Stomach (tissue), 19 donors: ENCODE measurements at places on chromosomes 1 and 21.

DNA sequence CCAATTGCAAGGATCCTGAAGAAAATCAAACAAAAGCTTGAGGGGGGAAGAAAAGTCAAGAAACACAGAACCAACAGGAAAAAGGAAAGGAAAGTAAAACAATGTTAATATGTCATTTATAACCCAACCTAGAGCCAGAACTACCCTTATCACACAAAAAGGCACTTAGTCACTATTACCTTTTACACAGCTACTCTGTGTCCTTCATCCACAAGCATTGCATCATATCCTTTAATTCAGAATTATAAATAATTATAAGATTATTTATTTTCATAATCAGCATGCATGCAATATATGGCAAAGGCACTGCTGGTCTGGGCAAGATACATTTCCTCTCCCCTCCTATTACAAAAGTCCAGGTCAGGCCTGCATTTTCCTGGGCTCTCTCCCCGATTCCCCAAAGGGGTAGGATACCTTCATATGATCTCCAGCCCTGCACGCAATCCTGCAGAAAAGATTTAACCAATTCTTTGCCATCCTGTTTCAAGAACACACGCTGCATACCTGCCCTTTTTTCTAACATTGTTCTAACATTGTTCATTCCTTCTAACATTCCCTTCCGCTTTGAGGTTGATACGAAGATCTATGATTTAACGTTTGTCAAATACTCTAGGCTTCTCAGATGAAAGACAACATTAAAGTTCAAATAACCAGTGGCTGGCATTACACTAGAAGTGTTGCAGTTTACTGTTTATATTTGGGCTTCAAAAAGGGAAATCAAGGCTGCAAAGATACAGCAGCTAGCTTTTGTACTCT lies 4.3 kb downstream of the PTPN14 start:
- H3K36me3 ChIP-seq = no peaks in the 10 kb centered on the region
- peak; percentile 46 for DNase-seq
- no peak overlapping the region for H3K4me3 ChIP-seq
- H3K4me1 ChIP-seq = peaks cover 41% of the 10 kb centered on the region

DNA sequence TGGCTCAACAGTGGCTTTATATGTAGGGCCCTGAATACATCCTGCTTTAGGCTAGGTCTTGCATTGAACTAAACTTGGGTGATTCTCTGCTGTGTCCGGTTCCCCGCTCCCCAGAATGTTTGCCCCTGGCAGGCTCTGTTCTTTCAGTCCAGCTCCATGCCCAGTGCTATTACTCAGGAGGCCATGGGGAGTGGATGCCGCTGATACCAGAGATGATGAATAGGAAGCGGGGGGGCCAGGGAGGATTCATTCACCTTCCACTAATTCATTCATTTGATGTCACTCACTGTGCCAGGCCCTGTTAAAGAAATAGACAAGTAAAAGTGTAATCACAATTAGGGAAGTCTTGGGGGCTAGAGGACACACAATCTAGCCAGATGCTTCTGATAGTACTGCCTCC lies 83.8 kb downstream of the TMEM53 start:
- peaks cover 6% of the 10 kb centered on the region for H3K4me1 ChIP-seq
- H3K27me3 ChIP-seq = no peaks in the 10 kb centered on the region
- no peak for DNase-seq
- H3K36me3 ChIP-seq = no peaks in the 10 kb centered on the region

- DNase-seq = no peak
- no peak overlapping the region for H3K4me3 ChIP-seq
- H3K27ac ChIP-seq = no peak overlapping the region
- H3K36me3 ChIP-seq = no peaks in the 10 kb centered on the region
- H3K27me3 ChIP-seq = no peaks in the 10 kb centered on the region
Observed at GRCh38 chr21:14863745-14864210, 201.0 kb downstream of the NRIP1 start.

GRCh38 chr1:230308821-230309220 lies 117.3 kb downstream of the PGBD5 start:
- H3K4me3 ChIP-seq = no peak overlapping the region
- H3K4me1 ChIP-seq = no peaks in the 10 kb centered on the region
- no peaks in the 10 kb centered on the region for H3K36me3 ChIP-seq

- H3K4me3 ChIP-seq = no peak overlapping the region
- DNase-seq = no peak
- H3K4me1 ChIP-seq = peaks cover 17% of the 10 kb centered on the region
- H3K36me3 ChIP-seq = no peaks in the 10 kb centered on the region
- no peak overlapping the region for H3K27ac ChIP-seq
Observed at GRCh38 chr1:6924891-6925290, 139.6 kb downstream of the CAMTA1 start.

DNA sequence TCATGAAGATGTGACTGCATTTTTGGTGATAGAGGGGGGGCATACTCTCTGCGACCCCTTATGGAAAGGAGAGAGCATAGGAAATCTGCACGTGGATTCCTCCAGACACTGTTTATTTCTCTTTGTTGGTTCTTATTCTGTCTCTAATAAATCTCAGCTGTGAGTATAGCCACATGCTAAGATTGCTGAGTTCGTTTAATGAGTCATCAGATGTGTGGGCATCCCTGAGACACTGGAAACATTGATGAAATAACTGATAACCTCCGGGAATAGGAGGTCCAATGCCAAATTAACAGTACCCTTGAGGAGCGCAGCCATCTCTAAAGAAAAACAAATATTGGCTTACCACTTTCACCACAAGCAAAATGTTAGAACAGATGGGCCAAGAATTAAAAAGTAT lies 880.2 kb upstream of the NEGR1 start:
- H3K27me3 ChIP-seq = no peaks in the 10 kb centered on the region
- no peak for DNase-seq
- no peaks in the 10 kb centered on the region for H3K4me1 ChIP-seq
- no peak overlapping the region for H3K4me3 ChIP-seq
- no peaks in the 10 kb centered on the region for H3K36me3 ChIP-seq

DNA sequence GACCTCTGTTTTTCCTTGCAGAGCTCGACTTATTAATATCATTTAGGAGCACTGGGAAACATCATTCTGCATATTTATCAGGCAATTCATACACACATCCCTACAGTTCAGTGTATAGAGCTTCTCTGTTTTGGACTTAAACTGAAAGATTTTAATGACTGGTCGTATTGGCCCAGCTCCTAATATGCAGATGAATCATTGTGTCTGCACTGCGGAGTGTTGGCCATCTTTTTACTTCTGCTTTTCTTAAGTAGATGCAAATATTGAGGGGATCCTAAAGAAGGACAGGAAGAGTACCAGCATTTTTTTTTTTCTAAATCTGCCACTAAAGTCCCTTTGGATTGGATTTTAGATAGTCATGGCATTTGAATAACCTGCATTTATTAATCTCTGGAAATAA lies 154.8 kb downstream of the BACH1 start:
- H3K4me3 ChIP-seq = no peak overlapping the region
- no peaks in the 10 kb centered on the region for H3K36me3 ChIP-seq
- no peaks in the 10 kb centered on the region for H3K27me3 ChIP-seq
- no peak for DNase-seq
- no peak overlapping the region for H3K27ac ChIP-seq

DNA sequence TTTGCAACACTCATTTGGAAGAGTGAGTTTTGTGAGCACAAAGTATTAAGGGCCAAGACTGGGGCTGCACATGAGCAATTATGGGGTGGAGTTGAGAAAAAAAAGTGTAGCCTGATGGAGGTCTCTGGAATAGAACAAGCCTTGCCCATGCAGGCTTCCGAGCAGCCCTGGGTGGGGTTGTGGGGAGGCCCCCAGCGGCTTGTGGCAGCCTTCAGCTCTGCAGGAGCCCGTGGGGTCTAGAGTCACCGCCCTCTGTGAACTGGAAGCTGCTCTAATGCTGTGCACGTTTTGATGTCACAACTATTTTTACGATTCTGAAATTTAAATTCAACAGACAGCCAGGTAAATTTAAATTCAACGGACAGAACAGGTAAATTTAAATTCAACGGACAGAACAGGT lies 58.9 kb downstream of the BACE2 start:
- no peak for DNase-seq
- peaks cover 41% of the 10 kb centered on the region for H3K36me3 ChIP-seq
- no peak overlapping the region for H3K4me3 ChIP-seq
- no peaks in the 10 kb centered on the region for H3K4me1 ChIP-seq
- H3K27me3 ChIP-seq = no peaks in the 10 kb centered on the region

DNA sequence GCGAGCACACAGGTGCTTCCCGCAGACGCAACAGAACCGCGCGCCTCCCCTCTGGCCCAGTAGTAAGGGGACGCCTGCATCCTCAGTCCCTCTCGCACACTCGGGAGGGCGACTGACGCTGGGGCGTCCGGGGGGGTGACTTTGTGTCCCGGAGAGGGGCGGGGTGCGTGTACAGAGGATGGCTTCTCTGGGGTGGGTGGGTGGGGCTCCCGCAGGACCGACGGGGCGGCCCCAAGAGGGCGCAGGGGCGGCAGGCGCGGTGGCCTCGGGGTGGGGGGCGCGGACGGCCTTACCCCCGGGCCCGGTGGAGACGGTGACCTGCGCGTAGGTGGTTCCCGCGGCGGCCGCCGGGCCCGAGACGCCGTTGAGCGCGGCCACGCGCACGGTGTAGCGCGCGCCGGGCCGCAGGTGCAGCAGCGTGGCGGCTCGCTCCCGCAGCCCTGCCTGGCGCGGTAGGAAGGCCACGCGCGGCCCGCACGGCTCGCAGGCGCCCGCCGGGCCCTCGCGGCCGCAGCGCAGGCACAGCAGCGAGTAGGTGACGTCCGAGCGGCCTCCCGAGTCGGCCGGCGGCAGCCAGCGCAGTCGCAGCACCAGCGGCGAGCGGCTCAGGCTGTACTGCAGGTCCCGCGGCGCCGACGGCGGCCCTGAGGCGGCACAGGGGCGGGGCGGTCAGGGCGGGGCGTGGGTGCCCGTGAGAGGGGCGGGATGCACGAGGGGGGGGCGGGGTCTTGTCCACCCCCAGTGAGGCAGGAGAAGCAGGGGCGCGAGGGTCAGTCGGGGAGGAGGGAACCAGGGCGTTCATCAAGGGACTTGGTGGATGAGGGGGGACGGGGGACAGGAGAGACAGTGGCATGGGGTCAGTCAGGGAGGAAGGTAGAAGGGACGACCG lies 12.1 kb downstream of the EPHA10 start:
- peak overlapping the region; percentile 46 for H3K4me3 ChIP-seq
- peak; percentile 40 for DNase-seq
- H3K27me3 ChIP-seq = peaks cover 87% of the 10 kb centered on the region

DNA sequence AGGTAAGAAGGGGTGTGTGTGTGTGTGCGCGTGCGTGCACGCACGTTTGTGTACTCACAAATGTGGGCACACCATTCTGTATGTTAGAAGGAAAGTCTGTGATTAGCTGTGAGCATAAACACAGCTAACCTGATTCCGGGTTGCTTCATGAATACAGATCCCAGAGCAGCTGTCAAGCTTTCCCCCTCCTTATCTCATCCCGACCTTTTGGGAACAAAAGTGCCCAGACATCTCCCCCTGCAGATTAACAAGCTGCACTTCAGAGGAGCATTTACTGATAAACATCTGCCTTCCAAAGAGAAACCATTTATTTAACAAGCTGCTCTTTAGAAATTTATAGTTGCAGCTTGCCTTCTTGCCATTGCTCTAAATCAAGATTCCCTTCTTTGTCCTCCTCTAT lies 97.0 kb downstream of the MT1HL1 start:
- no peaks in the 10 kb centered on the region for H3K36me3 ChIP-seq
- no peak overlapping the region for H3K27ac ChIP-seq
- H3K4me3 ChIP-seq = no peak overlapping the region
- no peaks in the 10 kb centered on the region for H3K27me3 ChIP-seq
- H3K4me1 ChIP-seq = no peaks in the 10 kb centered on the region

GRCh38 chr1:67652800-67653199 lies 32.2 kb upstream of the GADD45A start:
- H3K27ac ChIP-seq = no peak overlapping the region
- no peaks in the 10 kb centered on the region for H3K4me1 ChIP-seq
- H3K27me3 ChIP-seq = no peaks in the 10 kb centered on the region
- H3K4me3 ChIP-seq = no peak overlapping the region
- H3K36me3 ChIP-seq = no peaks in the 10 kb centered on the region
- no peak for DNase-seq

DNA sequence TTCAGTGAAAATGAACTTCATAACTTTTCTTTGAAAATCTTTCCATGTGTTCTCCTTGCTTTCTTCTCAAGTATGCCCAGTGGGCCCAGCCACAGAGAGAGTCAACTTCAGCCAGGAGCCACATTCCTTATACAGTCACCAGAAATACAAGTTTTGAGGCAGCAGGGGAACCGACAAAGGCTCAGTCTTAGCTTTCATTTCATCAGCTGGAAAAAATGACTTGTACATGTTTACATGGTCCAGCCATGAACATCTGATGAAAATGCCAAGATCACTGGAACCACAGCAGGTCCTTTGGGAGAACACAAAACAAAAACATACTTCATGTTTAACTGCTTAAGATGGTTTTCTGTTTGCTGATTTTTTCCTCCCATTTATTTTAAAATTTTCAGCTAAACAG lies 72.5 kb downstream of the SYDE2 start:
- peaks cover 12% of the 10 kb centered on the region for H3K4me1 ChIP-seq
- H3K27ac ChIP-seq = no peak overlapping the region
- H3K4me3 ChIP-seq = no peak overlapping the region

DNA sequence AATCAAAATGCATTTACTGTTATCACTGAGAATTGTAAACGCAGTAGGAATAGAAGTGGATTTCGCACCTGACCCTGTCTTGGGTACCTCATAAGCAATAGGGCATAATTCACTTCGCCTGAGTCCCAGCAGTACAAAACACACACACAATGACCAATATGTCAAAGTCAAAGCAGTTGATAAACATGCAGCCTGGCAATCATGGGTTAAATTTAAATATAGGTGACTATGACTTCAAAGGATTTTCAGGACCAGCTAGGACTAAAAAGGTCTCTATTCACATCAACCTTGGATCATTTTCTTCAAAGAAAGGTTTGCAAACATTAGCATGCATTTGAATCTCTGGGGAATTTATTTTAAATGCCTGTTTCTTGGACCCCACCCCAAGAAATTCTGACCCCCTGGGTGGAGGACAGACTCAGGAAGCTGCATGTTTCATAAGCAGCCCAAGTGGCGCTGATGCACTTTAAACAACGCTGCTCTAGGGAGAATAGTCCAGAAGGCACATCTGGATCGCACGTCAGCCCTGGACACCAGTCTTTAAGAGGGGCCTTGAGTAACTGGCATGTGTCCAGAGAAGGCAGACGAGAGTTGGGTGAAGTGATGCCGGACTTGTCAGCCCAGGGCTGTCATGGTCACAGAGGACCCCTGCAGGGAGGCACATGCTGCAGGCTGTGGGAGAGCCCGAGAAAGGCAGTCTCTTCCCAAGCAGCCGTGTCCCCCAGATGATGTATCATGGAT lies 55.7 kb upstream of the EFHD2 start:
- no peak overlapping the region for H3K27ac ChIP-seq
- H3K36me3 ChIP-seq = no peaks in the 10 kb centered on the region
- H3K4me1 ChIP-seq = peaks cover 7% of the 10 kb centered on the region
- no peaks in the 10 kb centered on the region for H3K27me3 ChIP-seq

GRCh38 chr1:18290740-18291412 lies 183.3 kb downstream of the IGSF21 start:
- H3K36me3 ChIP-seq = no peaks in the 10 kb centered on the region
- H3K27me3 ChIP-seq = no peaks in the 10 kb centered on the region
- H3K27ac ChIP-seq = no peak overlapping the region
- no peak for DNase-seq
- no peaks in the 10 kb centered on the region for H3K4me1 ChIP-seq
- H3K4me3 ChIP-seq = no peak overlapping the region

GRCh38 chr1:107524301-107524700 lies 383.5 kb downstream of the NTNG1 start:
- no peak overlapping the region for H3K27ac ChIP-seq
- no peak for DNase-seq
- no peaks in the 10 kb centered on the region for H3K36me3 ChIP-seq
- H3K27me3 ChIP-seq = no peaks in the 10 kb centered on the region
- H3K4me3 ChIP-seq = no peak overlapping the region
- H3K4me1 ChIP-seq = no peaks in the 10 kb centered on the region
